ENCODE measurements at places on chromosomes 11 and 22. TPM values are rescaled to one million over a fixed set of nuclear protein-coding genes. Genes with fewer than 3 reads are reported as not detected.

Gene VWCE
- 4.1 TPM for total RNA-seq

Gene POU2AF2
- not detected for total RNA-seq

Gene DDX25
- total RNA-seq: not detected

Gene LRRC4C
- not detected for total RNA-seq

Gene PDE2A
- 0.68 TPM for total RNA-seq

Gene TTC36
- 0.82 TPM for total RNA-seq

Gene SPI1
- 73.3 TPM for total RNA-seq

GRCh38 chr11:63931045-63931444, 7.8 kb upstream of the NAA40 start:
- no peak for DNase-seq

- no peak for DNase-seq
Observed at GRCh38 chr22:47056776-47057470, 294.5 kb downstream of the TBC1D22A start.

- no peak for DNase-seq
Observed at GRCh38 chr11:42170601-42171000, 711.1 kb upstream of the LRRC4C start.

GRCh38 chr22:29158546-29158945, 47.1 kb upstream of the EMID1 start:
- DNase-seq: no peak

DNA sequence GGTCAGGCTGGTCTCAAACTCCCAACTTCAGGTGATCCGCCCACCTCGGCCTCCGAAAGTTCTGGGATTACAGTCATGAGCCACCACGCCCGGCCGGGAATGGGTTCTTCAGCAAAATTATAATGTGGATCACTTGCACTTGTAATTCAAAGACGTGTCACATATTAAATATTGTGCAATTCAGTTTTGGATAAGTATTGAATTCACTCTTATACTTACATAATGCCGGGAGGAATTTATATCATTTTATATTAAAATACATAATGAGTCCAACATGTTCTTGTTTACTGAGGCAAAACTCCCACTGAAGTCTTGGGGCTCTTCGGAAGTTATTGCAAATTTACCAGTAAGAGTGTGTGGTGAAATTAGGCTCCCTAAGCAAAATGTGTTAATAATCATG, 635.2 kb upstream of the LUZP2 start:
- no peak for DNase-seq

DNA sequence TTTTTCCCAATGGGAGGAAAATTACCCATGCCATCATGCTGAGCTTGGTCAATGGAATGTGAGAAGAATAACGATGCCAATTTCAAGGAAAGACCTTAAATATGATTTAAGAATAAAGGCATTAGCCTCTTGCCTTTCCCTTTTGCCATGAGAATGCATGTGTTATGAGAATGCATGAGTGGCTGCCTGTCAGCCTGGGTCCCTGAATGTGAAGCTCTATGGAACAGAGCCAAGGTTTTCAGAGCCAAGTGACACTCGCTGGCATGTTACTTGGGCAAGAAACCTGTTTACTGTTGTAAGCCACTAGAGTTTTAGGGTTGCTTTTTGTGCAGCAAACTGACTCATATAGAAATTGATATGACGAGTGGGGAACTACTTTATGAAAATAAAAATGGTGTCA, 75.7 kb downstream of the JRKL start:
- DNase-seq: no peak

DNA sequence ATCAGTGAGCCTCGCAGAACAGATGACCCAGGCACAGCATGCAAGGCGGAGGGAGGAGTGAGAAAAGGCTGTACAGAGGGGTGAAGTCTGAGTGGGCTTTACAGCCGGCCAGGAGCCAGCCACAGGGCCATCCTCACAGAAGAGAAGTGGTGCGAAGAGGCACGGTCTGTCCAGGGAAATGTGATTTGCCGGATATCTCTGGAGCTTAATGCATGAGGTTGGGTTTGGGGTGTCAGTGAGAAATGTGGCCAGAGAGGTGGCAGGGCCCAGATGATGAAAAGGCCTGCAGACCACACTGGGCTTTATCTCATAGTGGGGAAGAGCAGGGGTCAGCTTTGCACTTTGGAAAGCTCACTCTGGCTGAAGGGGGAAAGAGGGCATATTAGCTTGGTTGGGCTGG, 255.2 kb downstream of the BUD13 start:
- no peak for DNase-seq

GRCh38 chr11:70326365-70326811, 55.9 kb downstream of the PPFIA1 start:
- no peak for DNase-seq

GRCh38 chr11:14446701-14447169, 52.9 kb downstream of the COPB1 start:
- DNase-seq: no peak

- DNase-seq: no peak
Observed at GRCh38 chr11:43397251-43397650, 38.5 kb downstream of the TTC17 start.

- peak; percentile 64 for DNase-seq
Observed at GRCh38 chr11:27183672-27184457, 143.2 kb downstream of the BBOX1 start.
